Astrocyte of the hippocampus (primary cell): ENCODE measurements at places on chromosomes 11 and 22.

GRCh38 chr22:31284281-31285155 is 7.8 kb downstream of the PIK3IP1 start:
- no peak for DNase-seq

DNA sequence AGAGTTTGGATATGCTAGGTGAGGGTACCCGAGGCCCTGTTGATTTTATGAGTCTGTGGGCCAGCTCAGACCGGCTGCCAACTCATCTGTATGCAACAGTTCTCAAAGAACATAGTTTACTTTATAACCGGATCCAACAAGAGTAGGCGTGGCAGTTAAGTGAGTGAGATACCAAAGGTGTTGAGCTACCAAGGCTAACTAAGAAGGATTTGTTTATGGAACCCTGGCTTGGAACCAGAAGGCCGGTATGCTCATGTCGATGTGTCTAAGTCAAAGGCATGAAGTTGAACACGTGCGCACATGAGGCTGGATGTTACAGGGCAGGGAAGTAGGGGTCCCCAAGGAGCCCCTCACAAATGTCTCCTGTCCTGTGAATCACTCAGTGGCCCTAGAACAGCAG is at the start of gene KCNJ1:
Gene KCNJ1, minus strand, starts transcription at position 20 of the 400 bp plus-strand sequence. CDS start 27,053 bp downstream, outside the sequence.
- DNase-seq = no peak

DNA sequence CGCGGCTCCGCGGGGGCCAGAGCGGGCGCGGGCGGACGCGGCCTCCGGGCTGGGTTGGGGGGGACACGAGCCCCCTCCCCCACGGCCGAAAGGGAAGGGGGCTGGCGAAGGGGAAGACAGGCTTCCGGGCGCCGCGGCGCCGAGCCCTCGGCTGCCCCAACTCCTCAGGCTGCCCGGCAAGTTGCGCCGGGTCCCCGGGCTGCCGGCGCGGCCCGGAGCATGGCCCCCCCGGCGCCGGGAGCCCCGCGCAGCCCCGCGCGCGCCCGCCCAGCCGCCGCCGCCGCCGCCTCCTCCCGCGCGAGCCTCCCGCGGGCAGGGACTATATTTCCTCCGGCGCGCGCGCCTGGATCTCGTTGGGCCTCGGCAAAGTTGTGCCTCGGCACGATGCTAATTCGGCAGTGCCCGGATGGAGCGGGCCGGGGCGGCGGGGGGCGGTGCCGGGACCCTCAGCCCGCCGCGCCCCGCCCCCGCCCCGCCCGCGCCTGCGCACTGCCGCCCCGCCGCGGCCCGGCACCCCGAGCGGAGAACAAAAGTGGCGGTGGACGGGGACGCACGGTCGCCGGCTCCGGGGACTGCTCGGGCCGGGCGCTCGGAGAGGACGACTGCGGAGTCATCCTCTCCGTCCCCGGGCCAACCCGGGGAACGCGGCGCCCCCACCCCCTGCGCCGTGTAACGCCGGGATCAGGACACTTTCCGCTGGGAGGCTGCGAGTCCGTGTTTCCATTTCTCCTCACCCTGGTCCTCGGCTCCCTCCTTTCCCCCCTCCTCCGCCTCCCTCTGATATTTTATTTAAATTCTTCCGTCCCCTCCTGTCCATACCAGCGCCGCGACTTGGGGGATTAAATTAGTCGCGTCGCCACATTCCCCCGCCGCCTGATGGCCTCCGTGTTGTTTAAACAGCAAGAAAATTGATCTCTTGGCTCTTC is at the start of gene PHF21B:
Gene PHF21B, minus strand, starts transcription at position 400 of the 926 bp plus-strand sequence. CDS start 456 bp downstream, outside the sequence.
- DNase-seq = peak; percentile 89

DNA sequence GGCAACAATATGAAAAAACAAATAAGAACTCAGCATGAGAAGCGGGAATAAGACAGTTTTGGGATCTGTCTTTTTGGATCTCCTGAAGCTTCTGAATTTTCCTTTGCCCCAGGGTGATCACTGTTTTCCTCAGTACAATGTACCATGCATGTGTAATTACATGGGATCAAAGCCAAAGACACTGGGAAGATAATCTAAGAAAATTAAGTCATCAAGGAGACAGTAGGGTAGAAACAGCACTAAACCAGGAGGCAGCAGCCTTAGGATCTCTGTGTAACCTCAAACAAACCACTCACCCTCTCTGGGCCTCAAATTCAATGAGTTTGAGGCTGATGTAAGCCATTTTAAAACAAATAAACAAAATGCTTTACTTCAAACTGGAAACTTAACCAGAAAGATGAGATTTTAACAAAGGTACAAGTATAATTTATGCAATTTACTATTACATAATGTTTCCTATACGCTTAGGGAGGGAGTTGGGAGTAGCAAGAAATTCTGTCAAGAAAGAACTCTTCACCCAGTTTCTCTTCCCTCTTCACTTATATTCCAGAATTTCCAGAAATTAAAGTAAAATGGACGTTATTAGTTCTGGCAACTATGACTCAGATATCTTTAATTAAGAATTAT is 77.0 kb downstream of the RAB30 start:
- DNase-seq = no peak

DNA sequence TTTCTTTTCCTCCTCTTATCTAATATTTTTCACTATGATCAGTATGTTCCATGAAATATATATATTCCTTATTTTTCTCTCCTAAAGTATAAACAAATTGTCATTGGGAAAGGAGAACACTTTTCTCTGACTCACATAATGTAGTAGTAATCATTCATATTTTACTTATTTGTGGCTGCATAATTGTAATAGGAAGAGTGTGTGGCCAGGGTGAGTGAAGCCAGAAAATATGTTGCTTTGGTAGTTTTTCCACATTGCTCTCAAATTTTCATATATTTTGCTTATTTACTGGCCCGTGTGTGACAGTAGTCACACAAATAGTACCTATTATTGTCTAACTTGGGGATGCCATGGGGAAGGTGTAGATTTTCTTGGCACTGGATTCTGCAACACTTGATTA is 172.1 kb downstream of the DYNC2H1 start:
- no peak for DNase-seq

- no peak for DNase-seq
Observed at GRCh38 chr11:66369073-66369894, 2.3 kb downstream of the SLC29A2 start.

GRCh38 chr11:45665206-45665932 is at the start of gene CHST1:
Gene CHST1 (minus strand): TSS chr11:45665622. CDS start chr11:45650923, 14,699 bp downstream.
- DNase-seq = peak; percentile 62

GRCh38 chr11:11901929-11902328 is 60.2 kb downstream of the USP47 start:
- no peak for DNase-seq

DNA sequence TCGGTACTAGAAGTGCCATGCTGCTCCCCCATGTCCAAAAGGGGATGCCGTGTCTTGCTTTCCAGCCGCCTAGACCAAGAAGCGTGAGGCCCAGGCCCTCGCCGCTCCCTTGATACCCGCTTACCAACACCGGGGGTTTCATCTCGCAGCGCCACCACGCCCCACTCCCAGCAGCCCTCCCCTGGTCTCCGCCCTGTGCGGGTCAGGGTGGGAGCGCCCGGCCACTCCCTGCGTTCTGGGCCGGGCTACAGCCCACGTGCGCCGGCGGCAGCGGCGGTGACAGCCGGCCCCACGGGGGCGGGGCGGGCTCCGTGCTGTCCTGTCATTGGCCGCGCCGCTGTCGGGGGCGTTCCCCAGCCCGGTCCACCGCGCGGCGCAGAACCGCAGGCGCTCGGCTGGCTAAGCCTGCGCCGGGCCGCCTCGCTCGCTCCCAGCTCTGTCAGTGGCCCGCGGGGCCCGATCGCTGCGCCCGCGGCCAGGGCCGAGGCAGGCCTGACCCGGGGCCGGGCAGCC is at the start of gene MICAL2:
Gene MICAL2, plus strand, starts transcription at position 390 of the 513 bp plus-strand sequence. CDS start 51,566 bp downstream, outside the sequence.
- peak; percentile 98 for DNase-seq

DNA sequence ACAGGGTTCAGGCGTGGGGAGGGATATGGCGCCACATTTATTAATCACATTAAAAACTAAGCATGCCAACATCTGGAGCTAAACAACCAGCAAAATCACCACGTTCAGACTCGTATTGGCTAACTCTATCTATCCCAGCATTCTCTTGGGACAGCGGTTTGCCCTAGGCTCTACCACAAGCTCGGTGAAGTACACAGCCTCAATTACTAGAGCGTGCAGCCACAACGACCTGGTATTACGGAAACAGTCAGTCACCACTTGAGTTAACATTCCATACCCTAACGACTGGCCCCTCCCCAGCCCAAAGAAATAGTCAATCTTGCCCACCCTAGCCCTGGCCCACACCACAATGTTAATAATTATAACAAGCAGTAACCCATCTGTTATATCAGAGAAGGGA is 32.1 kb downstream of the APOL5 start:
- DNase-seq = peak; percentile 39

- no peak for DNase-seq
Observed at GRCh38 chr11:88043149-88043548, 132.1 kb downstream of the RAB38 start.

GRCh38 chr11:77517753-77518152 is 43.9 kb upstream of the PAK1 start:
- no peak for DNase-seq

DNA sequence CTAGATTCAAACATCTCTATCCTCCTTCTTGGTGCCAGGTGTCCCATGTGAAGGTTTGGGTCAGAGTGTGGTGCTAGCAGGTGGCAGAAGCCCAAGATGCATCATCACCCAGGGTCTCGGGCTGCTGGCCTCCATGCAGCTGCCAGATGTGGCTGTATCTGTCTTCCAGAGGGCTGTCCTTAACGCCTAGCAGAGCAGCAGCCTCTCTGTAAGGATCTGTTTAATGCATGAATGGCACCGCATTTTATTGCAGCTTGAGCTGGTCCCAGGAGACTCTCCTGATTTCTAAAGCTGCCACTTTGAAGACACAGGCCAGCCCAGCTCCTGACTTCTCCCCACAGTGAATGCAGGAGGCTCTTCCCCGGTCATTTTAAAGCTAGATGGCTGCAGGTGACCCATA is 26.3 kb downstream of the SLC1A2 start:
- no peak for DNase-seq

- DNase-seq = peak; percentile 91
Observed at GRCh38 chr11:76207642-76208401, 1.5 kb upstream of the WNT11 start.

DNA sequence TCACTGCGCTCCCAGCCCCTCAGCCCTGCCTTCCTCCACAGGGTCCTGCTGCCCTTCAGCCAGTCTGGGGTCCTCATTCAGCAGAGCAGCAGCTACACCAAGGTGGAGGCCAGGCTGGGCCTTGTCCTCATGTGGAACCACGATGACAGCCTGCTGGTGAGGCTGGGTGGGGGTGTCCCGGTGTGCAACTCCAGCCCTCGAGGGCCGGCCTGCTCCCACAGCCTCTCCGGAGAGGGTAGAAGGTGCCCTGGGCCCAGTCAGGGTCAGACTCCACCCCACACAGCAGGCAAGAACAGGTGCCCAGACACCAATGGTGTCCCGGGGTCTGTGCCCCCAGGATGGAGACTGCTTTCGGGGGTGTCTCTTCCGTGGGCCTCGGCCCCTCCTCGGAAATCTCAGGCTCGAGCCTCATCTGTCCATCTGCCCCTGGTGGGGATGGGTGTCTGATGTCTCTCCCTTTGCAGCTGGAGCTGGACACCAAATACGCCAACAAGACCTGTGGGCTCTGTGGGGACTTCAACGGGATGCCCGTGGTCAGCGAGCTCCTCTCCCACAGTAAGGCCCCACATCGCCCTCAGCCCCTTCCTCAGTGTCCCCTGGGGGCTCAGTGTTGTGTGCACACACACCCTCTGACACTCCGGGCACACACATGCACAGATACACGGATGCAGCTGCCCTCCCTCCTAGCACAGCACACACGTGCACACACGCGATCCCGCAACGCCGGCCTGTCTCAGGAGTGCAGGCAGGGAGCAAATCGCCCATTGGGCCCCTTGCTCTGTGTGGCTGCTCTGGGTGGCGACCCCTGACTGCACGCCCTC is 4.9 kb downstream of the MUC5AC start:
- no peak for DNase-seq

GRCh38 chr11:83976086-83976485 is 689.9 kb upstream of the CCDC90B start:
- peak; percentile 11 for DNase-seq

DNA sequence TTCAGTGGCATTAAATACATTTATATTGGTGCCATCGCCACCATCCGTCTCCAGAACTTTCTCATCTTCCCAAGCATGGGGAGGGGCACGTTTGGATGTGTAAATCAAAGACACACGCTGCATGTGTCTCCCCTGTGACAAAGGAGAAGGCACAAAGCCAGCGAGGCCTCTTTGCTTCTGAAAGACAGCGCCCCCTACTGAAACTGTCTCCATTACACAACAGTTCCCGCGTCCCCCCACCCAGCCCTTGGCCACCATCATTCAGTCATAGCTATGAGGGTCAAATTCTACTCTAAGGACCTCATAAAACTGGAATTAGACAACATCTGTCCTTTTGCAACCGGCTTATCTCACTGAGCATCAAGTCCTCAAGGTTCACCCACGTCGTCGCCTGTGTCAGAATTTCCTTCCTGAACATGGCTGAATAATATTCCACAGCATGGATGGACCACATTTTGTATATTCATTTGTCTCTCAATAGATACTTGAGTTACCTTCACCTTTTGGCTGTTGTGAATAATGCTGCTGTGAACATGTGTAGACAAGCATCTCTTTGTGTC is 64.8 kb downstream of the IGF2 start:
- no peak for DNase-seq

DNA sequence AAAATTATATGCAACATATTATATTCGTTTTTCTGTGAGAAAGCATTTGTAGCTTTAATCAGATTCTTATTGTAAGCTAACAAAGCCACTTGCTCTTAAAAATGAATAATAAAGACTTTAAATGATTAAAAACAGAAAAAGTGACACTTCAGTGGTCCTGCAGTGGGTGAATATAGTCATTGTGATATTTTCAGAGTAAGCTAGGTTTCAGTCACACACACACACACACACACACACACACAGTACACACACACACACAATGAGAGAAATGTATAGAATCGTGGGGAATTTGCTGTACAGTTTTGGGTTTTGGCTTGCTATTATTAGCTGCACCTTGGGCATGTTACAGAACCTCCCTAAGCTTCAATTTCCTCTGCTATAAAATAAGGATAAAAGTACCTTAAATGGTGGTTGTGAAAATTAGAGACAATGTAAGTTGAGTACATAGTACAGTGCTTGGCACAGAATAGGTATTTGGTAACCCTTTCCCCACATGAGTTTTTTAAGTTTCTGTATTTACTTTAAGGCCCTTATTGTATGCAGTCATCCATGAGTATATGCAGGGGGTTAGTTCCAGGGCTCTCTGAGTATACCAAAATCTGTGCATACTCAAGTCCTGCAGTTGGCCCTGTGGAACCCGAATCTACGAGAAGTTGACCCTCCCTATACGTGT is 39.8 kb downstream of the CSTPP1 start:
- no peak for DNase-seq

- no peak for DNase-seq
Observed at GRCh38 chr22:30870451-30871345, 97.9 kb downstream of the MORC2 start.

- DNase-seq = peak; percentile 89
Observed at GRCh38 chr22:30159561-30160353, 79.5 kb downstream of the HORMAD2 start.
